ENCODE measurements at places on chromosomes 11 and 22.

GRCh38 chr22:29098296-29098695 lies 25.5 kb downstream of the KREMEN1 start:
- no peak for DNase-seq

- DNase-seq, result no peak
Measured at GRCh38 chr22:32511274-32511673, 36.7 kb downstream of the FBXO7 start.

- DNase-seq, result no peak
Measured at GRCh38 chr11:62856333-62856895, 17.0 kb upstream of the WDR74 start.

GRCh38 chr11:92846491-92847125 lies 122.8 kb upstream of the MTNR1B start:
- no peak for DNase-seq

GRCh38 chr11:78397398-78397797 lies 20.2 kb downstream of the GAB2 start:
- DNase-seq, result no peak

DNA sequence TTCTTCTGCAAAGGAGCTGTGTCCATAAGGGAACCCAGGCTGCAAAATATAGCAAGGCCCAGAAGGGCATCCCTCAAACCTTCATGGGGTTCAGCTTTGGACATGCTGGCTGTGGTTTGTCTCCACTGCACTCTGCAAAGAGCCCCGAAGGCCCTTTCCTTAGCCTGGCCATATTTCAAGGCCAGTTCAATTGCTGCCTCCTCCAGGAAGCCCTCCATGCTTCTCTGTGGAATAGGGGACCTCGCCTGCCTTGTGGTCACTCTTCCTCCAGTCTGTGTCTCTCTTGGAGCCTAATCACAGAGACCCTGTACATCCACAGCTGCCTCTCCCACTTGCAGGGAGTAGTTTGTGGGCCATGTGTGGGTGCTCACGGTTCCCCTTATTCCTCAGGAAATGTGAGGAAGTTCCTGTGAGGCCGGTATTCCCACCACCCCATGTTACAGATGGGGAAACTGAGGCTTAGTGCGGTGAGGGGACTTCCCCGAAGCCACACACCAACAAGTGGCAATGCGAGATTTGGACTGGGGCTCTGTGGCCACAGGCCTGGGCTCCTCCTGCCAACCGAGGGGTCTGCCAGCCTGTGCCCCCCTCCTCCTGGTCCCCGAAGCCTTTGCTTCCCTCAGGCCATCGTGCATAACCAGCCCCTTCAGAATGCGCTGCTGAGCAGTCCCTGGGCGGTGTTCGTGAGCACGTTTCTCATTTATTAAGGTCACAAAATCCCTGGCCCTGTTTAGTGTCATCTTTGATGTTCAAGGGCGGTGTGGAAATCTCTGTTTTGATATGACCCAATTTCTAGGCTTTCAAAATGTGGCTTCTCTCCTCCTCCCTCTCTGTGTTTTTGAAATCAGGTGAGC lies 65.8 kb downstream of the PARVB start:
- no peak for DNase-seq

- no peak for DNase-seq
Measured at GRCh38 chr22:30140414-30140813, 60.1 kb downstream of the HORMAD2 start.

- DNase-seq, result no peak
Measured at GRCh38 chr11:85170184-85170583, 457.0 kb downstream of the DLG2 start.

GRCh38 chr11:66570079-66570849 lies 1.9 kb upstream of the CTSF start:
- no peak for DNase-seq

DNA sequence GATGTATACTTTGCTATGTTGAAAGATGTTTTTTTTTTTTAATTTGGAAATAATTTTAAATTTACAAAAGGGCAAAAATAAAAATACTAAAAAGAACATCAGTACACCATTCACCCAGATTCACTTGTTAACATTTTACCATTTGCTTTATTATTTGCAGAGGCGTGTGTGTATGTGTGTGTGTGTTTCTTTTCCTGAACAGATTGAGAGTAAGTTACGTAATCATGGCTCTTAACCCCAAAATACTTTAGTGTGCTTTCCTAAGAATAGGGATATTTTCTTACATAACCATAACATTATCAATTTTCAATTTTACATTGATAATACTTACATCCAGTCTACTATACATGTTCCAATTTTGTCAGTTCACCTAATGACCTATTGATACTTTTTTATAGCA lies 91.5 kb upstream of the HORMAD2 start:
- no peak for DNase-seq

DNA sequence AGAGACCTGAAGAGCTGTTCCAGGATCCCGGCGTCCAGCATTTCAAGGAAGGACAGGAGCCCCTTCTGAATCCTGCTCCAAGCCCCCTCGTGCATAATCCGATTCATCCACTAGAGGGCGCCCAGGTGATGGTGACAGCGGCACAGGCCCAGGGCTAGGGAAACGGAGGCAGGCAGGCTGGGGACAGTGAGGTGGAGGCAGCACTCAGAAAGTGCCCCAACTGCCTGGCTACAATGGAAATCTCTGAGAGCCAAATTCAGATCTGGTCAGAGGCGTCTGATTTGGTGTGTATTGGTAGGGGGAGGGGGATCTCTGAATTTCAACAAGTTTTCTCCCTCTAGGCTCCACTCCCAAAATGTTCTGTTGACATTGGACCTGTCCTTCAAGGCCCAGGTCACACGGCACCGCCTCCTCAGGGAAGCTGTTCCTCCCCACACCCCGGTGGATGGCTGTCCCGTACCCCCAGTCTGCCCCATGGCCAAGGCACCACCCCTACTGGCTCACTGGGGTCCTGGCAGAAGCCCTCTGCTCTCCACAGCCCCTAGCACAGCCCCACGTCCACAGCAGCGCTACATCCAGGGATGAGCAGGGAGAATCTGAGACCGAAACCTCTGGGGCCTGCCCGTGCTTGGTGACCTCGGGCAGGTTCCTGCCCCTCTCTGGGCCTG lies 142.9 kb downstream of the CRYBB2 start:
- DNase-seq, result peak; percentile 9

GRCh38 chr22:47010211-47010610 lies 247.8 kb downstream of the TBC1D22A start:
- DNase-seq, result no peak

- DNase-seq, result peak; percentile 49
Measured at GRCh38 chr11:6438979-6439571, 1.7 kb downstream of the HPX start.

DNA sequence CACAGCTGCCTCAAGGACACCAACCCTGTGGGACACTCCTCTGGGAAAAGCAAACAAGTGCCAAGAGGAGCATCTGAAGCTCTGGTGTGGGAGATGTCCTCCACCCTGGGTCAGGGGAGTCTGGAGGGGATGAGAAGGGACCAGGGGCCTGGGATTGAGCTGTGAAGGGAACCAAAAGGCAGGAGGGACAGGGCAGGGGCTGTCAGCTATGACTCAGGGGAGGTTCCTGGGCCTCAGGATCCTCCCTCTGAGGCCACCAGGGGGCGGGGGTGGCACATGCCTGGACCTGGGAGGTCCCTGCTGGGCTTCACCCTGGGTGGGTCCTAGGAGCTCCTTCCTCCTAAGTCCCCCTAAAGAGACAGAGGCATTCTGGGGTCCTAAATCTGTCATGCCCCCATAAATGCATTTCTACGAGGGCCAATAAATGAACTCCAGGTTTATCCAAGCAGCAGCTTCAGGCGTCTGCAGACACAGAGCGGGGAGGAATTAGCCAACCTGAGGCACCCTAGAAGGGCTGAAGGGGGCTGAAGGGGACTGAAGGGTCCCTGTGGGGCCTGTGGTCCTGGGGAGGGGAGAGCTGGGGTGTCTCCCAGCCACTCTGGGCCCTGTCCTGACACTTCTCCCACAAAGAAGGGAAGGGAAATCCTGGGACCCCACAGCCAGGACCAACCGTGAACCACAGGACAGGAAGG lies 31.9 kb upstream of the IGLL5 start:
- DNase-seq, result no peak

DNA sequence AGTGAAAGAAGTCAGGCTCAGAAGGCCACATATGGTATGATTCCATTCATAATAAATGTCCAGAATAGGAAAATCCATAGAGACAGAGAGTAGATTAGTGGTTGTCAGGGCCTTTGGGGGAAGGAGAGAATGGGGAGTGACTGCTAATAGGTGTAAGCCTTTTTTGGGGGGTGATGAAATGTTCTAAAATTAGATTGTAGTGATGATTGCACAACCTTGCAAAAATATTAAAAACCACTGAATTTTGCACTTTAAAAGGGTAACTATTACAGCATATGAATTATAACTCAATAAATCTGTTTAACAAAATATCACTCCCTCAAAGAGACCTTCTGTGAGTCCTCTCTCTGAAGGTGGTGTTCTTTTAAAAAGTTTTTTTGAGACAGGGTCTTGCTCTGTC lies 72.3 kb upstream of the GRK3 start:
- no peak for DNase-seq

DNA sequence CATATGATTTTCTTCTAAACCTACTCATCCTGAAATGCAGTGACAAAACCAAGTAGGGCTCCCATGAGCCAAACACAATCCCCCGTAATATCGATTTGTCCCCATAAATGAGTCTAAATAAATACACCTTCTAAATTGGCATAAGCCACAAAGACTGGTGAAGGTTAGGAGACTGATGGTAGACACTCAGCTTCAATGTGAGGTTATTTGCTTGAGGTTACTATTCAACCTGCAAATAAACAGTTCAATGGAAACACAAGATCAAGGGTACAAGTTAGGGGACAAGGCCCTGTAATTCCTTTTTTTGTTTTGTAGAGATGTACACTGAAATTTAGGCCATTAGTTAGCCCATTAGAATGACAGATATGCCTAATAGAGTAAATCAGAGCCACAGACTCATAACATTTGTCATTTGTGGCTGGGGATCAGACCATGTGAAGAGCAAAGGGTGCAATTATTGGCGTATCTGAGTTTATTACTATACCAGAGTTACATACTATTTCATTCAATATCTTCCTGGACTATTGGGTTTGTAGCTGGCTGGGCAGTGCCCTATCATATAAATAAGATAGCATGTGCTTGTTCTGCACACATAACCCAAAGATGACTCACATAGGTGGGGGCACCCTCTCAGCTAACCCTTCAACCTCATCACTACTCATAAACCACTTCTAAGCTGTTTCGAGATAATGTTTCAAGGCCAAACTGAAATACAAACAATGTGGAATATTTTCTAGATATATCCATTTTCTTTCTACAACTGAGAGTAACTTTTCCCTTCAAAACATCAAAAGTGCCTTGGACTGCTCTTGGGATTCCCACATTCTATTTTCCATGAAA lies 695.3 kb downstream of the KCNA4 start:
- no peak for DNase-seq

DNA sequence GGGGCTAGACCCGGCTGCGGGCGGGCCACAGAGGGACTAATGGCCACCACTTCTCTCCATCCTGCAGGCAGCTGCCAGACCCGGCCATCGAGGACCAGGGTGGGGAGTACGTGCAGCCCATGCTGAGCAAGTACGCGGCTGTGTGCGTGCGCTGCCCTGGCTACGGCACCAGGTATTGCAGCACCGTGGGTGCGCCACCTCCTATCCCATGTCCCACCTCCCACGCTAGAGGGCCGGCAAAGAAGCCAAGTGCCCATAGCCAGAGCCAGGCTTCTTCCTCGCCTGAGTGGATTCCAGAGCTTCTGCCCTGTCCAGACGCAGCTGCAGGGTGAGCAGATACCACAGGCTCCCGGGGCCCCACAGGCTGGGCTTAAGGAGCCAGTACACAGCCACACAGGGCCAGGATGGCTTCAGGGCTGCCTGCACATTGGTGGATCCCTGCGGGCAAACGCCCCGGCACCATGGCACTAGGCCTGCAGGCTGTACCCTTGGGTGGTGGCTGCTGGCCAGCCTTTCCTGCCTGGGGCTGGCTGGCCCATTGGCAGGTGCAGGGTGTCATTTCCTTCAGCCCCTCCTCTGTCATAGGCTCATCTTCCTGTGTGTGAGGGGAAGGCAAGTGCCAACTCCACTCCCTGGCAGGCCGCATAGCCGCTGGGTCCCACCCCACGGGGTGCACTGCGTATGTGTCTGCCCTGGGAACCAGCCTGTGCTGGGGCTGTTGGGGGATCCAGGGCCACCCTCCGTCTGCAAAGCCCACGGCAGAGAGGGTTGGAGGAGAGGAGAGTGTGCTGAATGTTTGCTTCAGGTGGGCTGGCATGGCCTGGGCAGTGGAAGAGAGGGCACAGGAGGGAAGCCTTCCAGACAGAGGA lies 16.5 kb upstream of the DGCR8 start:
- no peak for DNase-seq

DNA sequence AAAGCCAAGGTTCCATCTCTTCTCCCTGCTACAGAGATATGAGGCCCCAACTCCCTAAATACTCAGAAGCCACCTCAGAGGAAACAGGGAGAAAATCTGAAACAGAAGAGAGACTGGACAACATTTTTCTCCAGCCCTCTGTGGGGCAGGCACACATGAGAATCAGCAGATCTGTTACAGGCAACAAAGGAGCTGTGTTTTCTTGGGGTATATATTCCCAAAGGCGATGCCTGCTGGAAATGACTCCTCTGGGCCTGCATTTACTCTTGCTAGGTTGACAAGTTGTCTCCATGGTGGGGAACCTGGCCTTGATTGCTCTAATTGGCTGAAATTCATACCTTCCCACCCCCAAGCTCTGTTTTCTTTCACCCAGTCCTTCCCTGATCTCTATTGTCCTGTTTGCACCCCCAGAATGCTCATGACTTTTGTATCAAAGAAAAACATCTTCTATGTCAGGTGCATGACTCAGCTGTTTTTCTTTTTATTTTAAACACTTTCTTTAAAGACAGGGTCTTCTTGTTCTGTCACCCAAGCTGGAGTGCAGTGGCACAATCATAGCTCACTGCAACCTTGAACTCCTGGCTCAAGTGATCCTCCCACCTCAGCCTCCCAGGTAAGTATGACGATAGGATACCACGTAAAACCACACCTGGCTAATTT lies 23.5 kb upstream of the P2RY6 start:
- DNase-seq, result no peak

DNA sequence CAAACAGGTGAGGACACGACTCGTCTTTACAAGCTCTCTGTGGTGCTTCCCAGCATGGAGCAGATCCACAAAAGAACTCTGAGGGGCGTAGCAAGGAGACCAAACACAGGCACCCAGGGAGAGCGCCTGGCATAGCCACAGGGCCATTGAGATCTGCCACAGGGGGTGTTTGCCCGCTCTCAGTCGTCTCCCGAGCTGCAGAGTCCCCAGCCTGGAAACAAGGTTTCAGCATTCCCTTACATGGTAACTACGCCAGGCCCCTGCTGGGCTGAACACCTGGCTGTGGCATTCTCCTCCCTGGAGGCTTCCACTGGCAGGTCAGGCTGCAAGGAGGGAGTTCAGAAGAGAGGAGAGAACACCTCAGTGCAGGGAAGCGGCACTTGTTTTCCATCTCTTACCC lies 962.1 kb downstream of the NTM start:
- peak; percentile 78 for DNase-seq

GRCh38 chr11:20327377-20327935 lies 36.1 kb upstream of the HTATIP2 start:
- no peak for DNase-seq

GRCh38 chr22:46843821-46844255 lies 81.4 kb downstream of the TBC1D22A start:
- no peak for DNase-seq

GRCh38 chr11:77502346-77502905 lies 28.5 kb upstream of the PAK1 start:
- no peak for DNase-seq

GRCh38 chr11:48270621-48271020 lies 7.0 kb downstream of the OR4X1 start:
- DNase-seq, result no peak

Data from NCI-H2081 (cell line).